Fibroblast of skin of right quadriceps (primary cell): ENCODE measurements at places on chromosomes 4 and X.

- no peak for DNase-seq
Observed at GRCh38 chrX:44006081-44006480, 32.9 kb upstream of the NDP start.

- peak; percentile 81 for DNase-seq
Observed at GRCh38 chr4:5712517-5712916, 1.5 kb downstream of the EVC start.

- peak; percentile 84 for DNase-seq
Observed at GRCh38 chr4:71206763-71207162, 132.1 kb upstream of the SLC4A4 start.

- no peak for DNase-seq
Observed at GRCh38 chr4:102531462-102531861, 30.3 kb downstream of the NFKB1 start.

DNA sequence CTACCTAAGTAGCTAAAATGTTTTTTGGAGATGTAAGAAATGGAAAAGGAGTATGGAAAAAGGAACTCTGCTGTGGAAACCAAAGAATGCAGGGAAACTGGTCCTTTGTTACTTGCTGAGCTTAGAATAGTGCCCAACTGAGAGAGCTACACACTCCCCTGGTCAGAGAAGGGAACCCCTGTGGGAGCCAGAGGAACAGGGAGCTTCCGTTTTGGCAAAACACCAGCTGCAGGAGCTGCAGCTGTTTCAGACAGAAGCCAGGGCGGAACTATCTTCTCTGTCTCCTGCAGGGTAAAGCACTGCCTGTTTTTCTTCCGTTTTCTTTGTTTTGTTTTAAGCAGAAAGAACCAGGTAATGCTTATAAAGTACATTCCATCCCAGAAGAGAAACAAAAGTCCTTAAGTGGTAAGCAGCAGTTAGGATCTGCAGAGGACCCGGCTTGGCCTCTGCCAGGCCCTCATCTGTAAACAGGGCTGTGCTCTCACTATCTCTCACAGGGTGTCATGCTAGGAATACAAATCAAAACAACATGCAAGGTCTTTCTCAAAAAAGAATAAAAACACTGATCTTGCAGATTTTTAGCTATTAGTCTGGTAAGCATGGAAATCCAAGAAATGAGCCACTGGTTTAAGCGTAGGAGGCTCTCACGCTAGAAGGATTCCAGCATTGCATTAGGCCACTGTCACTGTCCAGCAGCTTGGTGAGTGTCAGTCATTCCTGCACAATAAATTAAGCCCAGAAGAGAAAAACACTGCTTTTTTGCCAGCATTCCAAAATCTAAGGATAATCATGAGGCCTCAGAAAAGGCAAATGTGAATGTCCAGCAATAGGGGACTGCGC lies 76.1 kb downstream of the CHST7 start:
- peak; percentile 14 for DNase-seq

GRCh38 chr4:173448103-173448502 lies 49.2 kb upstream of the SCRG1 start:
- peak; percentile 66 for DNase-seq

- peak; percentile 82 for DNase-seq
Observed at GRCh38 chr4:80173401-80173800, 23.9 kb upstream of the PRDM8 start.

DNA sequence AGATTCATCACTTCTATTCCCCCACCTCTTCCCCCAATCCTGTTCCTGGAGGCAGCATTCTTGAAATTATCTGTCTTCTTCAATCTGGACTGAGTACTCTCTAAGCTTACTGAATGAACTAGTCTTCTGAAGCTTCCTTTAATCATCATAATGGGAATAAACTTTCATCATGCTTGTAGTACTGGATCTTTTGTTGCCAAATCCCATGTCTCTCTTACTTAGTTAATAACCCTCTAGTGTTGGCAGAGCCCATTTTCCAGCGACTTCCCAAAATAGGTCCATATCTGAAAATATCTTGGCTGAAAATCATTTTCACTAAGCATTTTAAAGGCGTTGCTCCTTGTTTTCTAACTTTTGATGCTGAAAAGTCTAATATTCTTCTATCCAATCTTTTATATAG lies 39.6 kb downstream of the RPS6KA3 start:
- DNase-seq = no peak

DNA sequence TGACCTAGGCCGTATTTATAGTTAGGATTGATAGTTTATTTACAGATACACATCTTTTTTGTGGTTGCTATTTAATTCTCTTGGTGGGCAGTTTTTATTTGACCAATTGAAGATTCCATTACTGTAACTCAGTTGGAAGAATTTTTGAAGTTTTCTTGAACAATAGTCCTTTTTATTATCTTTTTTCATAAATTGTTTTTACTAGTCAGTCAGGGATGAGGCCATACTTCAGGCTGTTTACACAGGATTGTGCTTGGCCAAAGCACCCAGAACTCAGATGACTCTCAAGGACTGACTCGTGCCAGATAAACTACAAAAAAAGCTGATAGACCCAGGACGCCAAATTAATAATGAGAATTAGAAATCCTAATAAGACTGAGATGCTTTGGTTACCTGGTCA lies 7.0 kb downstream of the HERC3 start:
- DNase-seq = no peak
